ENCODE measurements at places on chromosomes 11 and 22.

DNA sequence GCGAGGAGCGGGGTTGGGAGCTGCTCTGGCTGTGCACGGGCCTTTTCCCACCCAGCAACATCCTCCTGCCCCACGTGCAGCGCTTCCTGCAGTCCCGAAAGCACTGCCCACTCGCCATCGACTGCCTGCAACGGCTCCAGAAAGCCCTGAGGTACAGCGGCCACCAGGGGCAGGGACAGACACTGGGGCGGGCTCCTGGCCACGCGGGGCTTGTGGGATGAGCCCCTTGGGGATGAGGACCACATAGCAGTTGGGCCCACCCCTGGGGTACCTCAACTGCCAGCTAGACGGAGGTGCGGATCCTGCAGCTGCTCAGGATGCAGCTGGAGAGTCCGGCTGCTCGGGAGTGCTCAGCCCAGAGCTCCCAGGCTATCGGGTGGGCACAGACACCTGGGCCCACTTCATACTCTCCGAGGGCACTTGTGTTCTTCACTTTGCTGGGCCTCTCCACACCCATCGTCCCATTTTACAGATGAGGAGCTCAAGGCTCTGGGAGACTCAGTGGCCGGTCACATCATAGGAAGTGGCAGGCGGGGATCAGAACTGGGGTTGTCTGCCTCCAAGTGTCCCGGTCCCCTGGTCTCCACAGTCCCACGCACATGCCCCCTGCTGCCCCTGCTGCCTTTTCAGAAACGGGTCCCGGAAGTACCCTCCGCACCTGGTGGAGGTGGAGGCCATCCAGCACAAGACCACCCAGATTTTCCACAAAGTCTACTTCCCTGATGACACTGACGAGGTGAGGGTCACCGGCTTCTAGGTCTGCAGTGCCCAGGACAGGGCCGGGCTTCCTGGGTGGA, 77.6 kb downstream of the MYO7A start:
- peak; percentile 13 for DNase-seq

DNA sequence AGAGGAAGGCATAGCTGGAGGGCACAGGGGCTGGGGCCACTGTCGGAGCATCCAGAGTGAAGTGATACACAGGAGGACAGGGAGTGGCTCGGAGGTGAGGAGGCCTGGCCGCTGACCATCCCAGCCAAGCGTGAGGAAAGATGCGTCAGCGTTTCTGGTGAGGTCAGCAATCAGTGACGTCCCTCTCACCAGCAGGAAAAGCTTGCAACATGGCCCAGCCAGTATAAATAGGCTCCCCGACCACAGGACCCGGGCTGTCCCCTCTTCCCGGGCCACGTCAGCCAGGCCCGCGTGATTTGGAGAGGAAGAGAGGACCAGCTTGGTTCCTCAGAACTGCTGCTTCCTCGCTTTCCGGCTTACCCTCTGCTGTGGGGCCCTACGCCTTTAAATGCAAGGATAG, 4.2 kb upstream of the OSM start:
- no peak for DNase-seq

- DNase-seq = no peak
These were observed 311 bp downstream of the BRD1 start for GRCh38 chr22:49827271-49827852.

DNA sequence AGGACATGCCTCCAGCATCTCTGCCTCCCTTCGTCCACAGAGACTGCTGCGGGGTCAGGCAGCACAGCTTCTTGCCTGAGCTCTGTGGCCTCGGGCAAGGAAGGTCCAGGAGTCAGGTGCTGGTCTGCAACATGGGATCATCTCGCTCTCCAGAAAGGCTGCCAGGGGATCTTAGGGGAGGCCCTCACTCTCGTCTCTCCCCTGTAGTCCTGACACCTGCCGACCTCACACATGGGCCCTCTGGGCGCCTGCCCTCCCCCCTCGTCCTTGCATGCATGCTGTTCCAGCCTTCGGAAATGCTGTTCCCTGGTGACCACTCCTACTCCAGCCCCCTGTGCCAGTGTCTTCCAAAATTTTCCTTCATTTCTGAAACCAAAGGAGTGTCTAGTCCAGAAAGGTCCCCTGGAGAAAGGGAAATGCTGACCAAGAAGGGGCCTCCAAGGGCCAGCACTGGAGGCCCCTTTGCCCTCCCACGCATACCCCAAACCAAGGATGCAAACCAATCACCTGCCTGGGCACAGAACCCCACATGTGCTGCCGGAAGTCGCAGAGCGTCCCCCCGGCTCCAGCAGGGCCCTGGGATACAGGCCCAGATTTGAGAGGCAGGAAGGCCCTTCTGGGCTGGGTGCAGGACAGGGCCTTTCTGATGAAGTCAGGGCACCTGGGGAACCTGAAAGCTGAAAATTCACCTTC, 41.0 kb downstream of the IGF2 start:
- DNase-seq = no peak

DNA sequence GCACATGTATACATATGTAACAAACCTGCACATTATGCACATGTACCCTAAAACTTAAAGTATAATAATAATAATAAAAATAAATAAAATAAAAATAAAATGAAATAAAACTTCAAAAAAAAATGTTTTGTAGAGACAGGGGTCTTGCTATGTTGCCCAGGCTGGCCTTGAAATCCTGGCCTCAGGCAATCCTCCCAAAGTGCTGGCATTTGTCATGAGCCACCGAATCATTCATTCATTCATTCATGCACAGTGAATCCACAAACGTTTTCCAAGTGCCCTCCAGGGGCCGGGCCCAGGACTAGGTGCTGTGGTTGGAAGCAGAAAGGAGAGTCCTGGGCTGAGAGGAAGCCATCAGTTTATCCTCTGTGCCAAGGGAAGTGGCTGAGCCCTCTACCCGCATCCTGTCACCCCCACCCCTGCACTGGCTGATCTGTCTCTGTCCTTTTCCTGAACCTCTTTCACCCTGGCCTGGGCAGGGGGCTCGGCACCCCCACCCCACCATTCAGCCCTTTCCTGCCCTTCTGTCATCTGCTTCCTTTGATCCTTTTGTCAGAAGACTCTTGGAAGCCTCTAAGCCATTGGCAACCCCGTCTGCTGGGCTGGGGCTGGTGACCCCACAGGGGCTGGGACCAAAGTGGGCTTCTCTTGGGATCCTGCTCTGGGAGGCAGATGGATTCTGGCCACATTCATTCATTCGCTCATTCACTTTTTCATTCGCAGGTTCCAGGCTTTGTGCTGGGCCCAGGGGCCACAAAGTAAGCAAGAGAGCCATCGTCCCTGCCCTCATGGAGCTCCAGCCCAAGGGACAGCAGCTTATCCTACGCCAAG, 84.3 kb downstream of the IGLL1 start:
- DNase-seq = no peak

DNA sequence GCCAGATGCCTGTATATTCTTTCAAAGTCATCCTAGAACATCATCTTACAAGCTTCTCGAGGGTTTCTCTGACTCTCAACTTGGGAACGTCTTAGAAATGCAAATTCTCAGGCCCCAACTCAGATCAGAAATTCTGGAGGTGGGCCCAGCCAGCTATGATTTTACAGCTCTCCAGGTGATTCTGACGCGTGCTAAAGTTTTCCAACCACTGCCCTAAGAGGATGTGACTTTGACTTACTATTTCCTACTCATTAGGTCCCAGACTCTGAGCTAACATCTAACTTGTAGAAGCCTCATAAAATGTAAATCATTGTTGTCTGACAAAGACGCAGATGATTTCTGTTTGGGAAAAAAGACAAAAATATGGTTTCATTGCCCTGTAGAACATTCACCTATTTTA, 61.1 kb downstream of the IRAG1 start:
- no peak for DNase-seq
